ENCODE measurements at places on chromosomes 4 and X.

DNA sequence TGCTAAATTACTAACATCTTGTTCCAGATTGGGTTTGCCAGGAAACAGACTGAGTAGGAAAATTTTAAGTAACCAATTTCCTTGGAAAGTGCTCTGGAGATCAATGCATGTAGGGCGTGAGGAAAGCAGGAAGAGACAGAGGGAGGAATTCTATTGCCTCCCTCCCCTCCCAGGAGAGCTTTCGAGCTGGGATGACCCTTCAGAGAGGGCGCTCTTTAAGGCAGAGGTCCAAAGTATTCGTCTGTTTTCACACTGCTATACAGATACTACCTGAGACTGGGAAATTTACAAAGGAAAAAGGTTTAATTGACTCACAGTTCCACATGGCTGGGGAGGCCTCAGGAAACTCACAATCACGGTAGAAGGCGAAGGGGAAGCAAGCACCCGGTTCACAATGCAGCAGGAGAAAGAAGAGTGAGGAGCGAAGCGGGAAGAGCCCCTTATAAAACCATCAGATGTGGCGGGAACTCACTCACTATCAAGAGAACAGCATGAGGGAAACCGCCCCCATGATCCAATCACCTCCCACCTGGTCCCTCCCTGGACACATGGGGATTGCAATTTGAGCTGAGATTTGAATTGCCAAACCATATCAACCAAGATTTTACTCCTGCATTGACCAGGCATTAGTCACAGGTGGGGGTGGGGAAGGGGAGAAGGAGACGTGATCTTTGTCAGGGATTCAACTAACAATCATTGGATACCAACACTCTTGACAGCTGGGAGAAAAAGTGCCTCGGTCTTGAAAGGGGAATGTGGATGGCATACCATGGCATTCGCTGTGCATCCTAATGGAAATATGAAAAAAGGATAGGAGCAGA, 63.8 kb downstream of the SLITRK2 start:
- DNase-seq: no peak

- DNase-seq: no peak
Measured at GRCh38 chr4:149370785-149371420, 444.7 kb downstream of the IQCM start.

- no peak for DNase-seq
Measured at GRCh38 chrX:111282991-111283390, 12.7 kb upstream of the CAPN6 start.

DNA sequence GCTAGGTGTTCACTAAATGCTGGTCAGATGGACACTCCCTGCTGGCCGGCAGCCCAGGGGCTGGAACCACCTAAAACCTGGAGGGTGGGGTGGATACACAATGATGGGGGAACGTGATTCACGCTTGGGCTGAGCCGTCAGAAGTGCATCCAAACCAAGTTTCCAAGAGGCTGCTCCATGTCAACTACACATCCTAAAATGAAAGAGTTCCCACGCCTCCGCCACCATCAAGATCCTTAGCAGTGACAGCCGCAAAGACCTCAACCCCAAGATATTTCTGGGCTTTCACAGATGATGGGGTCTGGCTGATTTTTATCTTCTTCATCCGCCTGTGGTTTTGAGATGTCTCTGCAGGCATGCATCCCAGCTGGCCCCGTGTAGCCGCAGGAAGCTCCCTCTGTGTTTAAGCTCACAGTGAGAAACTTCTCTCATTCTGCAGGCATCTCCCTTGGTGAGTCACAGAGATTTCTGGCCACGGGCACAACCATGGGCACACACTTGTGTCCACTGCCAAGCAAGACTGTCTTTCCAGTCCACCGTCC, 84.4 kb downstream of the HTRA3 start:
- no peak for DNase-seq

GRCh38 chrX:81411517-81411916, 209.6 kb downstream of the SH3BGRL start:
- DNase-seq: no peak

DNA sequence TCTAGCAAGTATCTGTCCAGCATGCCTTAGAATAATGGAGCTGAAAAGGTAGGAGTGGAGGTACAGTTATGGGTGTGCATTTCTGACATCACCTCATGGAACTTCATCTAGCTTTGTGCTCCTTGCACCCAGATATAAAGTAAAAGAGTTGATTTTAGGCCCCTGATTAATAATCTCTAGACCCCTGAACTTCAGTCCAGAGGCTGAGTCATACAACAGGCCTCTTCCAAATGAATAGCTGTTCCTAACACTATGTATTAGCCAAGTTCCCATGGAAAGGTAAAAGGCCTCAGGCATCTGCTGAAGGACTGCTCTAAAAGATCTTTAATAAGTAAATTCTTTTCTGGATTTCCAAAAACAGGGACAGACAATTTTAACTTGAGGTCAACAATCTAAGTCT, 16.2 kb downstream of the TBC1D9 start:
- no peak for DNase-seq

DNA sequence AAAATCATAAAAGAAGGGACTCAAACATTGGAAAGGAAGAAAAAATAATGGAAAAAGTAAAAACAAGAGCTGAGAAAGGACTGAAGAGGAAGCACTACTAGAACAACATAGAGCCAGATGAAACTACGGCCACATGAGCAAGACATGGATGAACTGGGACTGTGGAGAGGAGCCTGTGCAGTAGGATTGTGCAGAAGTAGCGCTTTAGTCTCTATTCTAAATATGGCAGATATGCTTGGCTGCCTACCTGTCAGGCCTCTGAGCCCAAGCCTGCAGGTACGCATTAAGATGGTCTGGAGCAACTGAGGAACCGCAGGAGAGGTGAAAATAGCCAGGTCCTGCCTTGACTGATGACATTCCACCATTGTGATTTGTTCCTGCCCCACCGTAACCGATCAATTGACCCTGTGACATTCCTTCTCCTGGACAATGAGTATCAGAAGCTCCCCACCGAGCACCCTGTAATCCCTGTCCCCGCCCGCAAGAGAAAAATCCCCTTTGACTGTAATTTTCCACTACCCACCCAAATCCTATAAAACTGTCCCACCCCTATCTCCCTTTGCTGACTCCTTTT, 154.3 kb downstream of the CAMK2D start:
- no peak for DNase-seq

- DNase-seq: no peak
Measured at GRCh38 chrX:115503099-115503498, 57.9 kb upstream of the PLS3 start.

DNA sequence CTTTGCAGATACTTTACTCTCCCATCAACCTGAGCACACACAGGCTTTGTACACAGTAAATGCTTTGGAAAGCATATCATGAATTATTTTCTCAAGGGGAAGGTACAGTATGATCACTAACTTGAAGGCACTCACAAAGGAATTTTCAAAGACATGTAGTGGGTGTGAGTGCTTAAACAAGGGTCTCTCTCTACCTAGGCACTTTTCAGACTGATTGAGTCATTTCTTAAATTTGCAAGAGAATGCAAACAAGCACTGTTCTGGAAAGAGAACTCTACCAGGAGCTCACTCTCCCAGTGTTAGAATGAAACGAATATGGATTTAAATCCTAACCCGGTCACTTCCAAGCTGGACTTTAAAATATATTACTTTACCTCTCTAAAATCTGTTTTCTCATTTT, 85.7 kb downstream of the MAML3 start:
- no peak for DNase-seq

- no peak for DNase-seq
Measured at GRCh38 chr4:24260133-24260715, 324.1 kb downstream of the DHX15 start.

DNA sequence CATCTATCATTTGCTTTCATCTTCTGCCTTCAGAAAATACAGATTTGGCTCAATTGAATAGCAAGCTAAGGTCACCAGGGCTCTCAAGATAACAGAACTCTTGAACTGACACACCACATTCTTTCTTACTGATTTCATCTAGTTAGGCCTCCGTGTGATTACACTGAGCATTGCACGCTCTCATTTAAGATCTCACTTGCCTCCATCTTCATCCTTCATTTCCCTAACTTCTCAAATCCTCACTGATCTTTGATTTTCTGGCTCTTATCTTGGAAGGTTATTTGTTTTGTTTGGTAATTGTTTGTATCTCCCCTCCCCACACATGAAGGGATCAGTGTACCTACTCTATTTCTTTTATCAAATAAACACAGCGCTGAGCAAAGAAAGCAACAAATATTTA, 47.7 kb downstream of the MANBA start:
- DNase-seq: no peak

GRCh38 chr4:140952717-140953116, 180.6 kb downstream of the RNF150 start:
- no peak for DNase-seq

- DNase-seq: no peak
Measured at GRCh38 chr4:165418073-165418472, 39.3 kb downstream of the CPE start.

DNA sequence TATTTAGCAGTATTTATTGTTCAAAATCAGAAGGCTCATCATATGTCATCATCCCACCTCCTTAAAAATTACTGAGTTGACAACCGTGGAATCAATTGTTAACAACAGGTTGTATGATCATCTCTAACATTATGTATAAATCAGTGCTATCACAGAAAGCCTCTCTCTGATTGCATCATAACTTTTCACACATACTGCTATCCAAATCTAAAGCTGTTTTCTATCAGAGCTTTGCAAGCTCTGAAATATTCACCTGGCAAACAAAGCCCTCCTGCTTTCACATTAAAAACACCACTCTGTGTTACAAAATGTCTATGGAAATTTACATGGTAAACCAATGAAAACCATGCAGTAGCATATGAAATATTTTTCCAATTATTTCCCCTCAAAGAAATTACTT, 310.0 kb downstream of the PDGFC start:
- no peak for DNase-seq

GRCh38 chrX:130770615-130771014, 132.4 kb downstream of the ENOX2 start:
- DNase-seq: no peak

GRCh38 chr4:13178621-13179020, 305.5 kb downstream of the RAB28 start:
- no peak for DNase-seq

DNA sequence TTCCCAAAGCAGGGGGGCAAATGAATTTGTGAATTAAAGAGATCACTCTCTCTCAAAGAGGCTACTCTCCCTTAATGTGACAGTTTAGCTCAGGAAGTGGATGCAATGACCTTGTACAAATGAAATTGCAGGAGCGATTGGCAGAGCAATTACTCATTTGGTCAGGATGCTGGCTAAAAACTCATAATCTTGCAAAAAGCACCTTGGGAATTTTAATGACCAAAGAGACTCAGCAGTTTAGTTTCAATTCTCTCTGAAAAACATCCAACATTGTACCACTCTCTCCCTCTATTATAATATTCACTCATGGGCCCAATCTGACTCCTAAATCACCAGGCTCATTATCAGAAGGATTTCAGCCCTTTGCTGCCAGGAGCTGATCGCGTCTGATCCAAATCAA, 26.1 kb downstream of the PDGFC start:
- DNase-seq: no peak

GRCh38 chr4:38914854-38915253, 47.2 kb downstream of the FAM114A1 start:
- no peak for DNase-seq

DNA sequence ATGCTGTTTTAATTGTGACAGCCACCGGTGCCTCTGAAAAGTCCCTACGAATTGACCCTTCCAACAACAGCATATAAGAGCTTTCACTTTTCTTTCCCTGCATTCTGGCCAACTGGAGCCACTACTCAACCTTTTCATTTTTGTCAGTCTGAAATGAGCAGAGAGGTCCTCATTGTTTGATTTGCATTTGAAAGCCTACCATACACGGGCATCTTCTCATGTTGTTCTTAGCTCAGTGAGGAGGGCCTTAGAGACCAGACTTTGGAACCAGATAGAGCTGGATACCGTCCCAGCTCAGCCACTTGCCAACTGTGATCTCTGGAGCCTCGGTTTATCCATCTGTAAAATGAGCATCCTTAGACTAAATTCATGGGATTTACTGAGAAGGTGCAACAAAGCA, 16.9 kb upstream of the TMSB4X start:
- DNase-seq: no peak

- DNase-seq: no peak
Measured at GRCh38 chr4:147247579-147247978, 233.3 kb upstream of the EDNRA start.

DNA sequence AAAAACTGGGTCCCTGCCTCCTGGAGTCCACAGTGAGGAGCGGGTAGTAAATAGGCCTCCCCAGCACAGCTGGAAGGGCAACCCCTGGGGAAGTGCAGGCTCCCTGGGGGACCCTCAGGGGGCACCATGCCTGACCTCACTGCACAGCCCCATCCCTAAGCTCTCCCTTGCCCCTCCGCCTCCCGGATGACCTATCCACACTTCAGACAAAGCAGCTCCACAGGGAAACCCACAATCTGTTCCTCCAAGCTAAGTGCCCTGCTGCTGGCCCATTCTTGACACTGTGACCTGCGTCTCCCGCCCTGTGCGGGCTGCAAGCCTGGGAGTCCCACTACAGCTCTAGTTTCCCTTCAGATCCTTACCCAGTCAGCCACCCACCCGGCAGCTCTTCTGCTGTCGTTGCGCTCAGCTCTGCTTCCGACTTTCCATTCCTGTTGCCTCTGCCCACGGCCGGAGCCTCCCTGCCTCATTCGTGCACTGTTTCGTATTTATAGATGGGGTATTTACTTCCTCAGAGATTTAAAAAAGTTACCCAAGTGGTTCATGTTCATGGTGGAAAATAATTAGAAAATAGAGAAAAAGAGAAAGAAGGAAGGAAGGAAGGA, 47.0 kb upstream of the STOX2 start:
- DNase-seq: no peak

DNA sequence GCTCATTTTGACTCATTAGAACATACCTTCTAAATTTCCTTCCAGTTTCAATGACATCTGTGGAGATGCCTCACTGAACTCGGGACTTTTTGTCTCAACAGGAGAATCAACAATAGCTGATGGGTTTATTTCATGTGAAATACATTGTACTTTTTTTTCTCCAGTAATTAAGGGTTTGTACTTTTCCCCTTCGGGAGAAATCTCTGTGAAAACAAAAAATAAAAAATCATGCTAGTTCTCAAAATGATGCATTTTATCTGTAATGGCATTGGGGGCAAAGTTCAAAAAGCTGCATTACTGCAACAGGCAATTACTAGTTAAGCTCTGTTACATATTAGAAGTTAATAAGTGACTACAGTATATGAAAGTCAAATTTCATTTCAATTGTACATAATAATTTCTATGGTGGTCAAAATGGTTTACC, 167.3 kb upstream of the SH3RF1 start:
- DNase-seq: peak; percentile 18

All from right kidney (tissue), 9 donors.